ENCODE measurements at places on chromosomes 11 and 22. TPM values are rescaled to one million over a fixed set of nuclear protein-coding genes. Genes with fewer than 3 reads are reported as not detected.
A peak's percentile ranks its signal among the peaks of the same experiment; 100 is the strongest.

NLRP14 gene
- under 0.01 TPM for total RNA-seq

NRXN2 gene
- total RNA-seq: 1.8 TPM

GRCh38 chr11:66692446-66692845, 14.8 kb upstream of the RBM4B start:
- DNase-seq: no peak
- H3K4me3 ChIP-seq: no peak overlapping the region
- H3K4me1 ChIP-seq: no peaks in the 10 kb centered on the region
- H3K27me3 ChIP-seq: no peaks in the 10 kb centered on the region
- H3K36me3 ChIP-seq: no peaks in the 10 kb centered on the region

- H3K4me1 ChIP-seq: peaks cover 5% of the 10 kb centered on the region
- H3K4me3 ChIP-seq: no peak overlapping the region
- no peak for DNase-seq
- H3K27me3 ChIP-seq: no peaks in the 10 kb centered on the region
- H3K27ac ChIP-seq: peak overlapping the region; percentile 29
- H3K36me3 ChIP-seq: no peaks in the 10 kb centered on the region
Observed at GRCh38 chr11:130102301-130103249, 32.9 kb downstream of the APLP2 start.

DNA sequence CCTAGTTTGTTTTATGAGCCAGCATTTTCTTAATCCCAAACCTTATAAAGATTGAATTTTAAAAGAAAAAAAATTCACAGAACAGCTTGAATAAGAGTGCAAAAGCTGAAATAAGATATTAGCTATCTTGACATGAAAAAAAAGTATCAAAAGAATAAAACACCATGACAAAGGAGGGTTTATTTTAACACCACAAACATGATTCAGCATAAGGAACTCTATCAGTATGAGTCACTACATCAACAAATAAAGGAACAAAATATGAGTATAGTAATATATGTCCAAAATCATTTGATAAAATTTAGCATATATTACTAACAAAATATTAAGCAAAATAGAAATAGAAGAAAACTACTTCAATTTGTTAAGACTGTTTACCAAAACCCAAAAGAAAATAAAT, 9.6 kb upstream of the LMO1 start:
- DNase-seq: no peak
- H3K27me3 ChIP-seq: no peaks in the 10 kb centered on the region
- H3K27ac ChIP-seq: no peak overlapping the region
- no peaks in the 10 kb centered on the region for H3K36me3 ChIP-seq
- no peaks in the 10 kb centered on the region for H3K4me1 ChIP-seq

GRCh38 chr11:18384157-18384641, 10.2 kb upstream of the LDHA start:
- peak overlapping the region; percentile 45 for H3K4me3 ChIP-seq
- no peaks in the 10 kb centered on the region for H3K36me3 ChIP-seq
- H3K27ac ChIP-seq: peak overlapping the region; percentile 97
- peak; percentile 88 for DNase-seq
- H3K4me1 ChIP-seq: peaks cover 15% of the 10 kb centered on the region

DNA sequence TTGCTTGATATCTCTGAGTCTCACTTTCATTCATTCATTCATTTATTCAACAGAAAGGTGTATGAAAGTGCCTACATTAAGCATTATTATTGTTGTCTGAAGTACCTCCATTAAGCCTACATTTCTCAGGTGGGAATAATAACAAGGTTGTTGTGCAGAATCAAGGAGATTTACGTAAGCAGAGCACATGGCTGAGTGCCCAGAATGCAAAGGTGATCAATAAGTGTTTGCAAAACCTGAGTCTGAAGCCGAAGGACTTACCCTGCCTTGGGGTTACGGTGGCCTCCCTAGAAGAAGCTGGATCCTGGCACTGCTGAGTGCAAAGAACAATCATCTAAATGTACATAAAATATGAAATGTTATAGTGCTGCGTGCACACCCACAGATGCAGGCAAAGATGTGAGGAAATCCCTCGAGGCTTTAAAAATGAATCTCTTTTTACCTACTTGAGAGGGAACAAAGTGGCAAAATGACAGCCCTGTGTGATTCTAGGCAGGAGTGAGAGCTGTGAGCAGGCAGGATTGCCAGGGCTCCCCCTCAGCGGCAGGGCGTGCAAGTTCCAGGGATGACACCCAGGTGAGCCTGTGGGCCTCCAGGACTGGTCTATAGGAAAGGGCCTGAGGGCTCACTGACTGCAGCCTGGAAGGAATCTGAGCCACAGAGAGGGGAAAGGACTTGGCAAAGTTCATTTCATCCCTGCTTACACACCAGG, 133.1 kb upstream of the TBCEL start:
- DNase-seq: no peak
- no peak overlapping the region for H3K27ac ChIP-seq
- H3K4me1 ChIP-seq: no peaks in the 10 kb centered on the region
- H3K4me3 ChIP-seq: no peak overlapping the region
- no peaks in the 10 kb centered on the region for H3K36me3 ChIP-seq
- H3K27me3 ChIP-seq: no peaks in the 10 kb centered on the region

GRCh38 chr22:31637447-31637890, 24.5 kb downstream of the PISD start:
- peak overlapping the region; percentile 37 for H3K4me3 ChIP-seq
- no peak for DNase-seq
- H3K36me3 ChIP-seq: no peaks in the 10 kb centered on the region
- no peaks in the 10 kb centered on the region for H3K27me3 ChIP-seq

DNA sequence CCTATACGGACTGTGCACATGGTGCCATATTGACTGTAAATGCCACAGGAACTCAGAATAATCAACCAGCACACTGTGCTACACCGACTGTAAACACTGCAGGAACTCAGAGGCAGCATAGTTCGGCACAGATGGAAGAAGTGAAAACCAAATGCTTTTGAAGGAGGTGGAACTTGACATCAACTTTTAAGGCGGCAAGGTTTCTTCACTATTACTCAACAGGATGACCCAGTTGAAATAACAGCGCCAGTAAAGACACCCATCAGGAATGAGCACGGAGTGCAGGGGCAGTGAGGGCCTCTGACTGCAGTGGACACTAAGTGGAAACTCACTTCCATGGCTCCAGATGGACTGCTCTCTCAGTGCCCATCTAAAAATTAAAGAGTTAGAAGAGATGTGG, 15.7 kb downstream of the TESMIN start:
- no peaks in the 10 kb centered on the region for H3K27me3 ChIP-seq
- no peak overlapping the region for H3K4me3 ChIP-seq
- H3K27ac ChIP-seq: no peak overlapping the region
- no peaks in the 10 kb centered on the region for H3K36me3 ChIP-seq
- H3K4me1 ChIP-seq: no peaks in the 10 kb centered on the region

DNA sequence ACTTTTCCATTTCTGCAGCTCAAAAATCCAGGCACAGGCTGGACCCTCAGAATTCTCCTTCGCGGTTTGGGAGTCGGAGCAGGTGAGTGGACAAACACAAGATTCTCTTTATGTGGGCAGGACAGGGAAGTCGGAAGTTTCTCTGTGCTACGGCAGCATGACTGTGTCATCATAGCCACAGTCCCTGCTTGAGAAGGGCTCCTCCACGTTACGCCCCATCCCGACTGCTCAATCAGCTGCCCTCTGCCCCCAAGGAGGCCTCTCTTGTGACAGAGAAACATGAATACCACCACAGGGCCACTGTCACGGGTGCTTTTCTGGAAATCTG, 89.0 kb upstream of the SHISAL1 start:
- H3K27me3 ChIP-seq: peaks cover 9% of the 10 kb centered on the region
- H3K27ac ChIP-seq: no peak overlapping the region
- H3K4me1 ChIP-seq: no peaks in the 10 kb centered on the region
- no peak overlapping the region for H3K4me3 ChIP-seq
- H3K36me3 ChIP-seq: no peaks in the 10 kb centered on the region

DNA sequence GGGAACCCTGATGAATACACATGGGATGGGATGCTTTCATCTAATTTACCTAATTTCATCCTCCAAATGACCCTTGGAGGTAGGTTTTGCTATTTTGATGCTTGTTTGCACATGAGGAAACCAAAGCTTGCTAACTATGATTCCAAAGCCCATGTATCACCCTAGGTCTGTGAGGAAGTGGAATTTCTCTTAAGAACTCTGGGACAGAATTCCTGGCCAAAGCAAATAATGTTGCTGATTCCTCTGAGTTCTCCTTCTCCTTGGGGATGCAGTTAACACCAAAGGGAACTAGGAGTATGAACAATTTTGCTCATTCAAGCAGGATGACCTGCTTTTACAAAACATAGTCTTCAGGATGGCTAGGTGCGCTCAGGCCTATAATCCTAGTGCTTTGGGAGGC, 80.0 kb downstream of the KCNC1 start:
- H3K4me1 ChIP-seq: no peaks in the 10 kb centered on the region
- H3K4me3 ChIP-seq: no peak overlapping the region
- H3K36me3 ChIP-seq: no peaks in the 10 kb centered on the region
- no peaks in the 10 kb centered on the region for H3K27me3 ChIP-seq
- no peak for DNase-seq

GRCh38 chr11:4697585-4697984, at the start of gene OR51E2:
TSS of gene OR51E2 (minus strand) at chr11:4697853. CDS start at chr11:4682711, 15,142 bp downstream.
- H3K27me3 ChIP-seq: no peaks in the 10 kb centered on the region
- DNase-seq: no peak
- H3K36me3 ChIP-seq: no peaks in the 10 kb centered on the region
- H3K27ac ChIP-seq: no peak within 1 kb of the TSS
- no peak within 1 kb of the TSS for H3K4me3 ChIP-seq
